ENCODE measurements at places on chromosomes 12 and 14.

DNA sequence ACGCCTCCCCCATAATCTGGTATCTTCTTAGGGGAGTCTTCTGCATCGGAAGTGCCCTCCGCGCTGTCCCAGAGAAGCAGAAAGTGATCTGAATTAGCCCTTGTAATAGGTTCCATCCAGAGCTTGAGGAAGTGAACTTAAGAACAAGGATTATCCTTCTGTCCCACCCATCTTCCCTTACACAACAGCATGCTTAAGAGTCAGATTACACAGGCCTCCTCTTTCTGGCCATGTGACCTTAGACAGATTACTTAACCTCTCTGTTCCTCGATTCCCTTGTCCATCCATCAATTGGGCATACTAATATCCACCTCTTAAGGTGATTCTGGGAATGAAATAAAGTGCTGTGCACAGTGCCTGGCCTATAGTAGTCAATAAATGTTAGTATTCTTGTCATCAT, 11.4 kb downstream of the CABP1 start:
- no peak for DNase-seq

GRCh38 chr12:47303995-47304560, 224.3 kb upstream of the AMIGO2 start:
- no peak for DNase-seq

DNA sequence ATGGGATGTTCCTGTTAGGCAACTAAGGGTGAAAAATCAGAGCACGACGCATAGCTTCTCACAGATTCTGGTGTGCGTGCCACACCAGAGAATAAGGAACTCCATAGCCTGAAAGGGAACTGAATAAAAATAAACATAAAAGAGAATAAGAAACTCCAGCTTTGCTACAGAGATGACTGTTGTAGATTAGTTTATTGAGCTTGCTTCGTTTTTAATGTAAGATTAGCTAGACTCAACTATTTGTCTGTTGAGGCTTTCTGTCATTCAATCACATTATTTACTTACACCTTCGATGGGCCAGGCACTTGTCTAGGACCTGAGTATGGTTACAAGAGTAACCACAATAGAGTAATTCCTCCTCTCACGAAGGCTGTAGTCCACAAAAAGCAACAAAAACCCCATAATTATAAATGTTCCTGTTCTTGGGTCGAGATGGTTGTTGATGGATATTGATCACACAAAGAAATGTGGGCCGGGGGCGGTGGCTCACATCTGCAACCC, 807 bp upstream of the ZCCHC8 start:
- DNase-seq, result no peak

DNA sequence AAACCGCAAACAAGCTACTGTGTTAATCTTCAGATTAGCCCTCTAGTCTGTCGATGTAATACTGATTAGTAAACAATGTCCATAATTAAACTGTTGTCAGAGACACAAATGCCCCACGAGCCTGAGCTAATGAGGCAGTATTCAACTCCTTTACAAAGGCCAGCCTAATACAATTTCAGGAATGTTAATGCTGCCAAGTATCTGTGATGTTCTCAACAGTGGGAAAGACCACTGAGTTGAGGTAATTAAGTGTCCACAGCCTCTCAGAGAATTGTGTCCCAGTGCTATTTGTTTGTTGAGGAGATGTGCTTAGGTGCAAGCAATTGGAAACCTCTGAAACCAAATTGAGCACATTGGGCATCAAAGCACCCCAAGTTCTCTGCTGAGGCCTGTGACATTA, 139.4 kb upstream of the CDKN3 start:
- DNase-seq, result no peak

- no peak for DNase-seq
Observed at GRCh38 chr14:102283631-102284129, 21.3 kb downstream of the MOK start.

GRCh38 chr12:111616177-111616623, 17.1 kb upstream of the ATXN2 start:
- DNase-seq, result no peak

DNA sequence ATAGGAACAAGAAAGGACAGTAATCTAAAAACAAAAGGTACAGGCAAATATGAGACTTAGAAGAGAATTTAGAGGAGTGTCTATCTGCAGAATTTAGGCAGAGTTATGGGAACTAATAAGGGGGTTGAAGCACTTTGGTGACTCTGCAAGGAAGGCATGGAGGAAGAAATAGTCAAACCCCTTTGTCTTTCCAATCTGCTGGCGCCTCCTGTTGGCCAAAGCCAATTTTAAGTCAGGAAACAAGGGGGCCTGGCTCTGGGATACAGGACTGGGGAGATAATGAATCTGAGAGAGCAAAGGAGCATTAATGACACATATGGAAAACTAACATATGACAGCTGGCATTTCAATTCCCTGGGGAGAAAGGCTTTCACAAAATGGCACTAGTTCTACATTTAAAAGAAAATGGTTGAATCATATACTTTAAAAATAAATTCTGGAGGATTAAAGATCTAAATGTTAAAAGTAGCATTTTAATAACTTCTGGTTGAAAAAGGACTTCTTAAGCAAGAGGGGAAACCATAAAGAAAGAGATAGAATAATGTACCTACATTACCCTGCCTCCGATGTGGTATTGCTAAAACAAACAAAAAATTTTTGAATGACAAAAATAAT, 48.5 kb upstream of the CSRP2 start:
- DNase-seq, result no peak

- DNase-seq, result no peak
Observed at GRCh38 chr12:16056910-16057309, 145.8 kb downstream of the DERA start.

- no peak for DNase-seq
Observed at GRCh38 chr12:66901138-66901932, 222.5 kb upstream of the GRIP1 start.
